ENCODE measurements at places on chromosomes 5 and 9.

DNA sequence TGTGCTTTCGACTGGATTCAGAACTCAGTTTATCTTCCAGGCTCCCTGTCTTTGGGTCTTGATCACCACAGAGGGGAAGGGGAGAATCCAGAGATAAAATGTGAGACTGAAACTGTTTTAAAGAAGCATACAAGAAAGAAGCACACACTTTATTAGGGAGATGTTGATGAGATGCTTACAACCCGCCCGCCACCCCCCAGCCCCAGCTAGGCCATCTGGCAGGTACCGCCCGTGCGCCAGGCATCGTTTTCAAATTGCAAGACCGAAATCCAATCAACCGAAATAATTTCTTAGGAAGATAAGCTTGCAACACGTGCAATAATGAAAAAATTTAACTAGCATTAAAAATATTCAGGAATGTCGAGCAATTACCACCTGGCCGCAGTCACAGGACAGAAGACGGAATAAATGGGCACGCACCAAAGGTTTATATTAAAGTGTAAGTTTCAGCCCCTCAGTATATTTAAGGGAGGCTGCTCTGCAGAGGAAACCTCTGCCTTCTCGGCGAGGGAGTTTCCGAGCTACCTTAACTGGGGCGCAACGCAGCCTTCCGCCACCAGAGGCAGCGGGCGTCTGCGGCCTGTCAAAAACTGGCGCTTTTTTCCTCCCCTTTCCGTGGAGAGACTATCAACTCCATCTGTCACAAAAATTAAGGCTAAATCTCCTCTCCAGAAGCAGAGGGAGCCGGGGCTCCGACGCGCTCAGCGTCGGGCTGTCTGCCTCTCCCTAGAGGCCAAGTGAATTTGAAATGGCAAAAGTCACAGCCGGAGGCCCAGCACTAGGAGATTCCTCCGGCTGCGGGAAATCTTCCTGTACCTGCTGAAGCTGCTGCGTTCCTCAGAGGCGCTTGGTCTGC is 996 bp upstream of the GAS1 start:
- DNase-seq, result no peak

- DNase-seq, result no peak
Measured at GRCh38 chr9:111659691-111660090, 1.7 kb upstream of the GNG10 start.

- peak; percentile 25 for DNase-seq
Measured at GRCh38 chr5:122192497-122193496, 63.5 kb downstream of the ZNF474 start.

DNA sequence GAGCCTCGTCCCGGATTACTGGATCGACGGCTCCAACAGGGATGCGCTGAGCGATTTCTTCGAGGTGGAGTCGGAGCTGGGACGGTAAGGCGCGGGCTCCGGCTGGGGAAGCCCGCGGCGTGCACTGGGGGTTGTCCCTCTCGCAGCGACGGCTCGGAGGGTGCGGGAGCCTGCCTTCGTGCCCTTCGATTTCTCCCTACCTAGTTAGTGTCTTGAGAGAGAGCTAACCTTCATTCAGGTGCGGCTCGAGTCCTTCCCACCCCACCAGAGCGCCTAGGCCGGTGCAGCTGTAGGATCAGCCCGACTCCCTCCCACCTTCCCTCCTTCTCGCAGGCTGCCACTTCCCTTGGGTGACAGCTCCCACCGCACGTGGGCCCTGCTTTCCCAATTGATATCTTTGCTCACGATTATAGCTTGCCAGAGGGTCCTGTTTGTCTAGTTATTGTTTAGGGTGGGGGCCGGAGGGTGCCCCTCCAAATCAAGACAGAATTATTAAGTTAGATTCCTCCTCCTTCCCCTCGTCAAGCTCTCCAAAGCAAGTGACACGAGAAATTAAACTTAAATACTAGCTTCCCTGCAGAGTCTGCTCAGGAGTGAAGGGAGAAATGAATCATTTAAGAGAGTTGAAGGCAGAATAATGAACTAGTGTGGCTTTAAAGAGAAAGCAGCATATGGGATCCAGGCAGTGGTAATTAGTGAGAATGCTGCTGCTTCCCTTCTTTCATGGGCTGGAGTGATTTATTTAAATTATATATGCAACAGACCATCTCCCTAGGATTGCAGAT is 569 bp downstream of the CAMK4 start:
- no peak for DNase-seq

DNA sequence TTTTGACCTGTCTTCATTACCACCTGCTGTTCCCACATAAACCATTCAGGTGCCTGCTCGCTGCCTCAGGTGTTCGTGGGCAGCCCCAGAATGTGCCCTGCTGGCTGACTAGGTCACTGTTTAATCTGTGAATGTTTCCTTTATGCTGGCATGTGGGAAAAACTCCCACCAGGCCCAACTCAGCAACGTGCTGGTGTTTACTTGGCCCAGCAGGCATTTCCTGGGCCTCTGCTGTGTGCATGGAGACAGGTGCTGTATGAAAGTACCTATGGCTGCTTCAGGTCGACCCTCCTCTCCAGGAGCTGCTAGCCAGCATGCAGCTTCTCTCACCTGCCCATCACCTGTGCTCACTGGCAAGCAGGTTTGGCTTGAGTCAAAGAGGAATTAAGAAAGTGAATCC is 65.8 kb downstream of the RAD23B start:
- DNase-seq, result no peak

DNA sequence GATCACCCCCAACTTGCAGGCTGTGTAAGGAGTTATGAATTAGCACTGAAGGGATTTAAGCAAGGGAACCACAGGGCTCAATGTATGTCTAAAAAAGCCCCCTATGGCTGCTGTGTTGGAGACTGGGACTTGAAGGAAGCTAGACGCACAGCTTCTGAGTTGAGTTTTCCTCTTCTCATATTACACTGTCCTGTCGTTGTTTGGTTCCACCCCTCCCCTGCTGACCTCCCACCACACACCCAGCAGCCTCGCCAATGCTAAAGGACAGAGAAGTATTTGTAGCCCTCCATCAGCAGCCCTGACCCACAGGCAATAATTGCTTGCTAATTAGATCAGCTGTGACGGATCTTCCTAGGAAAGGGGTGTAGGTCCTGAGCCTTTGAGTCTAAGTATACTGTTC is 15.1 kb upstream of the CARTPT start:
- no peak for DNase-seq

DNA sequence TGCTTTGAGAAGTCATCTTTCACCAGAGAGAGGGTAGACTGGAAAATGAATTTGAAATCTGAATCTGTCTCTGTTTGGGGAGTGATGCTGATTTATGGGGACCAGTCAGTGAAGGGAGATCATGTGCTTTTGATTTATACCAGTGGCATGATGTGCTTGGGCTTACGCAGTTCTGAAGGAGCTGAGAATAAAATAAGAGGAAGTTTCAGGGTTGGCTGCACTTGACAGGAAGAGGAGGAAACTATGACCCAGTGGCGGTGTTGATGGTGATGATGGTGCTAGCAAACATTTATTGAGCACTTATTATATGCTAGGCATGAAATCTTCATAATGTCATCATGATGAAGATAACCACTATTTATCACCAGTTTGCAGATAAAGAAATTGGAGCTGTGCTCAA is 136.4 kb upstream of the GLRA1 start:
- no peak for DNase-seq

DNA sequence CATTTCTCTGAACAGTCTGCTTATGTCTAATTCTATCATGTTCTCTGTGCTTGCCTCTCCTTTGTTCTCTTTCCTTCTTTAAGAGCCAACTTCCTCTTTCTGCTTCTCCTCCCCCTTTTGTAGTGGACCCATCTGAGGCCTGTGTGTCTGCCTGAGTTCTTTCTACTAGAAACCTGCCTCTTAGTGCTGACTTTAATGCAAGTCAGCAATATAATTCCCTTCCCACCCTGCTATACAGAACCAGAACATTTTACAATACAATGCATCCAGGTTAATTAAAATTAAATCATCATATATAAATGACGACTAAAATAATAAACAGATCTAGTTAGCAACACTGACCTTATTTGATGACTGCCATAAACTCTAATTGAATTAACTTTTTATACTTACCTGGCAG is 82.6 kb upstream of the GAS1 start:
- no peak for DNase-seq

GRCh38 chr9:98547606-98548005 is 161.1 kb downstream of the GABBR2 start:
- DNase-seq, result no peak

DNA sequence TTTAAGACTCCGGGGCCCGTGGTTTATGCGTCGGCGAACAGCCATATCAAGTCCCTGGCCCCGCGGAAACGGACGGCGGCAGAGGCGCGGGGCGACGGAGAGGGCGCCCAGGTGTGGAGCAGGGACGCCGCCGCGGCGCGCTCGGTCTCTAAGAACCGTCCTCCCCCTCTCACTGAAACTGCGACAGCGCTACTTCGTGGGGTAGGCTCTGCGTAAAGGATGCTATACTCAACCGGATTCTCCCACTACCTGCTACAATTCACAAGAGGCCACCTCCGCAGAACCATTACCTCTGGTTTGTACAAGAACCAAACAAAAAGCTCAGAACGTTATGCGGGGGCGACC is 404 bp downstream of the MRNIP start:
- DNase-seq, result no peak

GRCh38 chr5:138653502-138653901 is 78.3 kb upstream of the HSPA9 start:
- DNase-seq, result no peak

DNA sequence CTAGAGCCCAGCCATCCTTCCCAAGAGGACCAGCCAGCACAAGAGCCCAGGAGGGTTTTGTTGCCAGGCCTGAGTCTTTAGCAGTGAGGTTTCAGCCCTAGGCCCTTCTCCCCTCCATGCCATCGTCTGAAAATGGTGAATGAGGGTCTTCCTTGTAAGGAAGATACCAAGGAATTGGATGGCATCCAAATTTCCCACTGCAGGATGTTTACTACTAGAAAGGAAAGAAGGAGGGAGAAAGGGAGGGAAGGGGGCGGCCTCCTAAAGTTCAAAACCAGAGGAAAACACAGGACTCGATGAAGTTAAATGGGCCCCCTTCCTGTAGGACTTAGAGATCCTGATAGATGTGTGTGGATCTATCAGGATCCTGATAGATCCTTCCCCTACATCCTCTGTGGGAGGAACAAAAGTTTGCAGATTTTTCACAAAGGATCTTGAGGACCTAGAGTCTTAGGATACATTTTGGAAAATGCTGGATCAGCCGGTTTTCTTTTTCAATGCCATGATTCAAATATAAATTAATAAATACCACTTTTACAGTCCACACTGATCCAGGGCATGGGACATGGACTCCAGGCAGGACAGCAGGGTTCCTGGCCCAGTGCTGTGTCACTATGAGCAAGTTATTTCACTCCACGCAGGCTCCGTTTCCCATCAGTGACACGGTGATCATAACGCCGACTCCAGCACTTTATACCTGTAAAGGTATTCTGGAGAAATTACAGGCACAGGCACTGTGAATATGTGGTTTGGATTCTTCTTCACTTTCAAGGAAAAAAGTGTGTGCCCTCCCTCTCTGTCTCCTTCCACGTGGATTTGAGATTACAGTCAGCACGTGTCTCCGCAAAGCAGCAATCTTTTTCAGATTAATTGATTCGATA is 40.9 kb downstream of the C5orf15 start:
- no peak for DNase-seq

DNA sequence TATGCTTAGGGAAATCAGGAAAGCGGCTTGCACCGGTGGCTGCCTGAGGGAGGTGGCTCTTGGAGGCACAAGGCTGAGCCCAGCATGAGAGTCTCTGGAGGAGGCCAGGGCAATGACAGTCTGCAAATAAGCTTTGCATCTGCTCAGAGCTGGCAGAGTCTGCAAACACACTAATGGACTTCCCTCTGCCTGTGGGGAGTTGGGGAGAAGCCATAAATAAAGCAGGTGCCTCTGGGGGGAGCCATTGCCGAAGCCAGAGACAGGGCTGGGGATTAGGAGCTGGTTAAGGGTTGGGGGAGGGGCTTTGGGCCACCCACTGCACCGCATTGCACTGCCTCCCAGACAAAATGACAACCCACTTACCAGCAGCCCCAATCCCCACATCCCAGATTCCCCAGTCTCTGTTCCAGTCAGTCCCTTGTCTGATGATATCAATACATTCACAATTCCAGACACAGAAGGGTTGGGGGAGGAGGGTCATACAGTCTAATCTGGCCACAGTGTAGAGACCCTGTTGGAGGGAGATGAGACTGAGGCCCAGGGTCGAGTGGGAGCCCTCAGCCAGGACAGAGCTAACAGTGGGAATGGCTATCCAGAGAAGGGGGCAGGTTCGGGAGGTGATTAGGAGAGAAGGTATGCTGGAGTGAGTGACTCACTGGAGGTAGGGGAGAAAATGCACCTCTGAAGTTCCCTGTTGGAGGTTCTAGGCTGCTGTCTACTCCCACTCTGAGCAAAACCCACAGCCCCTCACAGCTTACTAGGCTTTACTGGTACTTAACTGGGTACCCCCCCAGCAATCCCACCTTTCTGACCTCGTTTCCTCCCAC is 53.7 kb downstream of the PAX5 start:
- peak; percentile 16 for DNase-seq

- no peak for DNase-seq
Measured at GRCh38 chr5:159442206-159442850, 112.0 kb upstream of the IL12B start.

All from NCI-H1436 treated with DMSO at 0.1 percent for 48 hours (cell line).